Testis (tissue), 5 donors: ENCODE measurements at places on chromosomes 3 and 15.

DNA sequence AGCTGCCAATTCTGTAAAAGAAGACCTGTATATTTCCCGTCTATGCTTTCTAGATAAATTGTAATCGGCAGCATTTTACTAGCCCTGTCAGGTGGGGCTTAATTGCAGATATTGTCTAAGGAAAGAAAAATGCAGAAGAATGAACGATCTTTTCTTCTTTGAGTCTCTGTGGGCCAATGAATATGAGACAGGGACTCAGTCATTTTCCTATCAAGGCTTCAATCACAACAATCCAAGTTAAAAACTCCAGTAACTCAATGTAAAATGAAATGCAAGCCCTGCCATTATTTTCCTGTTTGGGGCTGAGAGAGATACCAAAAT lies 313.9 kb downstream of the MECOM start:
- DNase-seq: no peak

- DNase-seq: peak; percentile 67
Measured at GRCh38 chr3:53730576-53730975, 115.6 kb downstream of the CHDH start.

DNA sequence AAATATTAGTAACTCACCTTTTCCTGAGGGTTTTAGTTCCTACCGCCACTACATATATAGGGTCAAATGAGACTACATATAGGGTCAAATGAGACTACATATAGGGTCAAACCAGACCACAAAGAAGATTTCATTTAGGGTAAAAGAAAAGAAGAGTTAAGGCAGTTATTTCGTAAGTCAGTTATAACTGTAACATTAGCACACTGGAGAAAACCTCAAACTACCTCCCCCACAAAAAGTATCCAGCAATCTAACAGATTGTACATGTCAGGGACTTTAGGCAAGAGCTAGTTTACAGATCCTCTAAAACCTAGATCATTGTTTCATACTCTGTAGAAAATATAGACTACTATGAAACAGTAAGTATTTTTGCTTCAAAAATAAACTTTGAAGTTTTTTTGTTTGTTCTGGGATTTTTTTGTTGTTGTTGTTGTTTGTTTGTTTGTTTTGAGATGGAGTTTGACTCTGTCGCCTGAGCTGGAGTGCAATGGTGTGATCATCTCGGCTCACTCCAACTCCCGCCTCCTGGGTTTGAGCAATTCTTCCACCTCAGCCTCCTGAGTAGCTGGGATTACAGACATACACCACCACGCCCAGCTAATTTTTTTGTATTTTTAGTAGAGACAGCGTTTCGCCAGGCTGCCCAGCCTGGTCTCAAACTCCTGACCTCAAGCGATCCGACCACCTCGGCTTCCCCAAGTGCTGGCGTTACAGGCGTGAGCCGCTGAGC lies 92.4 kb upstream of the CGNL1 start:
- no peak for DNase-seq

DNA sequence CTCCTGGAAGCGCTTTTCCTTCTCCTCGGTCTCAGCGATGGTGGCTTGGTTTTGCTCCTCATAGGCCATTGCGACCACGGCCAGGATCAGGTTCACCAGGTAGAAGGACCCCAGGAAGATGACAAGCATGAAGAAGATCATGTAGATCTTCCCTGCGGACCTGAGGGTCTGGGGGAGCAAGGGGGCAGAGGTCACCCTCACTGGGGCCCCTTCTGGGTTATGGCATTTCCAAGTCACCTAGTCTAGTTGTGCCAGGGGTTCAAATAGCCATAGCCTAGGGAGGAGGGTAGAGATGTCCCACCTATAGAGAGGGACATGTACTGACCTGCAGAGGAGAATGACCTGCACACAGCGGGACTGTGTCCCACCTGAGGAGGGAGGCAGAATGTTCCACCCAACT lies 43.5 kb downstream of the SCN5A start:
- no peak for DNase-seq

GRCh38 chr3:127254730-127255129 lies 33.1 kb downstream of the PRR20G start:
- DNase-seq: no peak

DNA sequence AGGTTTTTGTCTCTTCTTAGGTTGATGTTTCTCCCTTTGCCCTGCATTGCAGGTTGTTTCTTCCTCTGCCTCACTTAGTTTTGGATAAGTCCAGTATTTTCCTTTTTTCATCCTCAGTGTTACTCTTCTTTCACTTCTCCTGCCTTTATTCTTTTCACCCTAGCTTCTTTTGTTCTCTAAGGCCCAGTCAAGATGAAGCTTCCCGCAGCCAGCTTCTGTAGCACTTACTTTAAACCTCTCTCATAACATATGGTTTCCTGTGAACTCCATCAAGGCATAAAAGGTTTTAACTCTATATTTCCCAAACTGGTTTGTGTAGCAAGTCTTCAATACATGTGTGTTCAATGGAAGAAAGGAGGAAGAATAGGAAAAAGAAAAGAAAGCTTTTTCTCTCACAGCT lies 54.1 kb downstream of the TP63 start:
- no peak for DNase-seq

DNA sequence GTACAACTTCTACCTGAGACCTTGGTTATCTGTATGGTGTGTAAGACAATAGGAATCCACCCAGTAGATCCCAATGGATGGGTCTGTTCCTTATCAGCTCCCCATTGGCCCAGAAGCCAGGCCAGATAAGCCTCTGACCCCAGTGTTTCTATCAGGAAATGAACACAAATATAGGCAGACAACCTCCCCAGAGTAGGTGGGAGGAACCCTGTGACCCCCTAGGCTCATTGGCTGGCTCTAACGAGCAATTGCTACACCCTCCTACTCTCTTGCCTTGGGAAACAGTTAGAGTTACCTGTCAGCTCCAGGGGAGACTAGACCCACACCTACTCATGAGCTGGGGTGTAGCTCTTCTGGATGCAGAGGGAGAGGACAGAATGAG lies 299.9 kb downstream of the UACA start:
- DNase-seq: no peak

GRCh38 chr3:116050311-116050915 lies 394.9 kb downstream of the LSAMP start:
- DNase-seq: no peak

DNA sequence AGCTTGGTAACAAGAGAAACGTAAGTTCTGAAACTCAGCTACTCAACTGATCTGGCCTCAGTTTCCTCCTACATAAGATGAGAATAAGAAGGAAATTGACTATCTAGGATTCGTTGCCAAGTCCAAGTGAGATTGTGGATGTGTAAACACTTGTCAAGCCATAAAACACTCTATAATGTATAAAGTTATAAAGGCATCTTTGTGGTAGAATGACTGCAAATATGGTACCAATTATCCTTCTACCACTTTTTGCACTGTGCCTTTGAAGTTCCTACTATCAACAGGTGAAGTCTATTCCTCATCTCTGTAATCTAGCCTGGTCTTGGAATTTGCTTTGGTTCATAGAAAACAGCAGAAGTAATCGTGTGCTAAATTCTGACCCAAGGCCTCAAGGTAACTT lies 138.2 kb downstream of the GADL1 start:
- no peak for DNase-seq

GRCh38 chr3:46628901-46629369 lies 16.6 kb downstream of the FAM240A start:
- DNase-seq: no peak

GRCh38 chr3:179005706-179006105 lies 65.9 kb downstream of the ZMAT3 start:
- DNase-seq: no peak

DNA sequence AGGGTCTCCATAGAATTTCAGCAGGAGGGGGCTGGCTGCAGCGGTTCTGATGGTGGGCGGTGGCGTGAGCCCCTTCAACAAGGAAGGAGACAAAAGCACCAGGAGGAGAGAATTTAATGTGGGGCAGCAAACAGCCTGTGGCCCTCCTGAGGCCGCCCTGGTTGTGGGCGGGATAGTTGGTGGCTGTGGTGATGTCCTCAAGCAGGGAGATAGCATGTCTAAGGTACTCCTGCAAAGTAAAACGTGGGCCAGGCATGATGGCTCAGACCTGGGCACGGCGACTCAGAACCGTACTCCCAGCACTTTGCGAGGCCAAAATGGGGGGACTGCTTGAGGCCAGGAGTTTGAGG lies 94.0 kb downstream of the LRRK1 start:
- DNase-seq: peak; percentile 6

- no peak for DNase-seq
Measured at GRCh38 chr3:194880940-194881925, 195.6 kb downstream of the FAM43A start.

DNA sequence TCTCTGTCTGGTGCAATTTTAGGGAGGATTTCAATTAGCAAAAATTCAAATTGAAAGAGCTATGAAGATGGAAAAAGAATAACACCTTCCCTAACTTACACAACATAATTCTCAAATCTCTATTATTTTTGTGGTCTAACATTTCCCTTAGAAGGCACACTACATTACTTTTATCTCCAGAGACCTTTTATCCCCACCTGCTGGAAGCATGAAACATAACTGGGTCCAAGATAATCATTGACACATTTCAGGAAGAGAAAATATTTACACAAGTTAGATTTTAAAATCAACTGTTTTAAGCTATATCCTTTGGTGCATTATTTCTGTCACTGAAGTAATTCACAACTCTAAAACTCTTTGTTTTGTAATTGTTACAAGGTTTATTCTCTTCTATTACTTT lies 779.5 kb downstream of the ROBO1 start:
- DNase-seq: no peak

DNA sequence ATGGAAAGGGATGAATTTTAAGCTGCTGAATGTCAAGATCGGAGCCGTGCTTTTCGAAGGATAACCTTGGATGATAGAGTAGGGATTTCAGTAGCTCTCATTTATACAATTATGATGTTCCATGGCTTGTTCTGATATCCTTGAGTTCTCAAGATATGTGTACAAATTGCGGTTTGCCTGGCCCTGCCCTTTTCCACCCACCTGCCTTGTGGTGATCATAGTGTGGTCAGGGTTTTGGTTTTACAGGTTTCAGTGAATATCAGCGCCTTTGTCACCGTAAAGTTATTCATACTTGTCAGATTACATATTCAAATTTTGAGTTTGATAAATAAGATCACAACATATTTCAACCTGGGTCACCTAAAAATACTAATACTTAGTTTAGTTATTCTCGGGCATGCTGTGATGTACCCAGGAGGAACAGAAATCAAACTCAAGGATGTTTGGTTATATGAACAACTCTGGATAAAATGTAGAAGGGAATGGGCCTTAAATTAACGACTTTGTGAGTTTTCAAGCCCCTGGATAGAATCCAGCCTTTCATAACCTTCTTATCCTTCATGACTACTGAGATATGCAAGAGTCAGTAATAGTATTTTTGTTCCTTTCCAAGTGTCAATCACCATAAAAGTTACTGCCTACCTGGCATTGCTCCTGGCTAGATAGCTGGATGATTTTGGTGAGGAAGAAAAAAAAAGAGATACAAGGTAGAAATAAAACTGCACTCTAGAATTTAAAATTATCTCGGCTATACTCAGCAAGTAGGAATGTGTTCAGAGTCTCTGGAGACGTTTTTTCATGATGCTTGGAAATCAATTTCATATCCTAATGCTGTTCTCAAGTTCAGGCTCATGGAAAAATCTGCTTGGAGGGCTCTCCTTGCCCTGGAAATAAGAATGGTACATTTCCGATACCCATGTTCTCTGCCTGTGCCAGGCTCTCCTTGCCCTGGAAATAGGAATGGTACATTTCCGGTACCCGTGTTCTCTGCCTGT lies 209.2 kb upstream of the TPRG1 start:
- DNase-seq: no peak

DNA sequence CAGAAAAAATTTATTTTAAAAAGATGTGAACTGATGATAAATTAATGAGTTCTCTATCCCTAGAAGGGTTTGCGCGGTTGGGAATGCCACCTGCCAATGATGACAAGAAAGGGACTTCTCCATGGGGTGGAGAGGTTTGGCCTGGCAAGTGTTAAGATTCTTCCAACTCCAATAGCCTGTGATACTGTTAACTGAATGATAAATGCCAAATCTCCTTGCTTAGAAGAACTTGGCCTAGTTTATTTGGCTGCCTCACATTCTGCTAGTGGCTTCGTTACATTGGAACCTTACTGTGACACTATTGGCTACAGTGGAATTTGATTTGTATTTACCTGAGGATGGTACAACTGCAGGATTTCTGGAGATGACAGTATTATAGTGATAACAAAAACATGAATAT lies 91.7 kb upstream of the CCNL1 start:
- DNase-seq: no peak

GRCh38 chr15:66882251-66883020 lies 180.4 kb downstream of the SMAD6 start:
- peak; percentile 10 for DNase-seq

GRCh38 chr3:169774186-169774585 lies 990 bp downstream of the MYNN start:
- no peak for DNase-seq

DNA sequence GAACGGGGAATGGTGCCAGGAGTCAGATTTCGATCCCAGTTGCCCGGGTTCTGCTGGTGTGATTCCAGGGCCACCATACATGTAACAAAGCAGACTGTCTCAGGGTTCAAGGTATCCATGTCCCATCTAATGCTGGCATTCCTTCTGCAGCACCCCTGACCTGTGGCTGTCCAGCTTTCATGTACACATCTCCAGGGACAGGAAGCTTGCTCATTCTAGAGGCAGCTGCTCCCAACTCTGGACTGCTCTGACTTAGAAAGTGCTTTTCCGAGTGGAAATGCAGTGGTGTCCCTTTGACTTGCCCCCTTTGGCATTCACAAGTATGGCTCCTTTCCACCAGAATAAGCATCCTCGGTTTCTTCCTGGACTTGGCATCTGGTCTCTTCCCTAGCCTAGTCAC lies 30.9 kb downstream of the PML start:
- DNase-seq: no peak

DNA sequence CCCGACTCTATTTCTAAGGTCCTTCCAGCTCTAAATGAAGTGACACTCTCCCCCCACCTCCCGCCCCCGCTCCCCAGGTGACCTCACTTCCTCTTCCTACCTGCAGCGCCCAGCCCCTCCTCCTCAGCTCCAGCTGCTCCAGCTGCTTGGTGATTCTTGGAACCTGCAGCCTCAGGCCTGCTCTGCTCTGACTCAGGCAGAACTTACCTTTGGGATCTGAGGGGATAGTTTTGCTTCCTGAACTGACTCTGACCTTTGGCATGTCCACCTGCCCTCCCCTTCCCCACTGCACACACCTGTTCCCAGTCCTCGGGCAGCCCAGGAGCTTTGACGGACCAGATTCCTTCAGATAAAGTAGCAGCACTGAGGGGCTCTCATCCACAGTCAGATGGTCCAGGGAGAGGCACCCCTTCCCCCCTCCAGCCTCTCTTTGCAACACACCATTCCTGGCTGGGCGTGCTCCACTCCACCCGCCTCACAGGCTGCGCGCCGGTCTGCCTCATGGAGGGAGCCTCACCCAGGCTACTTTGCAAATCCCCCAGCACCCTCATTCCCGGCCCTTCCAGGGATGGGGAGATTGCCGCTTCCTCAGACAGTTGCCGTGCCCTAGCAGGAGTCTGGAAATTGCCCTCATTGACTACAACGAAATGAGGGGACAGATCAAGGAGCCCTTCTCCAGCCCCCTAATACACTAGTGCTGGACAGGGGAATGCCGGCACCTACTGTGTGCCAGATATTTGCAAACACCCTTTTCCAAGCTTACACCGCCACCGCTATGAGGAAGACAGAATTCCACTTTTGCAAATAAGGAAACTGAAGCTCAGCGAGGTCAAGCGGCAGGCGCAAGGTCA lies 692 bp upstream of the C15orf39 start:
- no peak for DNase-seq

- peak; percentile 61 for DNase-seq
Measured at GRCh38 chr3:119580067-119580760, 922 bp downstream of the ADPRH start.
